ENCODE measurements at places on chromosomes 6 and 20.

- DNase-seq = no peak
Measured at GRCh38 chr6:16043171-16044135, 85.4 kb upstream of the MYLIP start.

- DNase-seq = no peak
Measured at GRCh38 chr20:11076434-11077105, 402.8 kb upstream of the JAG1 start.

- DNase-seq = no peak
Measured at GRCh38 chr20:59103573-59103972, 60.0 kb upstream of the ZNF831 start.

DNA sequence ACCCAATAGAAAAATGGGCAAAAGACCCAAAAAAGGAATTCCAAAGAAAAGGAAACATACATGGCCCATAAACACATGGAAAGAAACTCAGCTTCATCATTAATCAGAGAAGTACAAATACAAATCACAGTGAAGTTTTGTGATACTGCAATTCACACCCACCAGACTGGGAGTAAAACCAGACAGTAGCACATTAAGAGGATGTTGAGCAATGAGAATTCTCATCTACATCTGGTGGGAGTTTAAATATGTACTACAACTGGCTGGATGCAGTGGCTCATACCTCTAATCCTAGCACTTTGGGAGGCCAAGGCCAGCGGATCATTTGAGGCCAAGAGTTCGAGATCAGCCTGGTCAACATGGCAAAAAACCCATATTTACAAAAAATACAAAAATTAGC lies 125.7 kb upstream of the PHACTR1 start:
- no peak for DNase-seq

- DNase-seq = no peak
Measured at GRCh38 chr20:61014491-61014890, 237.6 kb upstream of the CDH4 start.

GRCh38 chr6:75770844-75771243 lies 21.8 kb downstream of the MYO6 start:
- DNase-seq = no peak

DNA sequence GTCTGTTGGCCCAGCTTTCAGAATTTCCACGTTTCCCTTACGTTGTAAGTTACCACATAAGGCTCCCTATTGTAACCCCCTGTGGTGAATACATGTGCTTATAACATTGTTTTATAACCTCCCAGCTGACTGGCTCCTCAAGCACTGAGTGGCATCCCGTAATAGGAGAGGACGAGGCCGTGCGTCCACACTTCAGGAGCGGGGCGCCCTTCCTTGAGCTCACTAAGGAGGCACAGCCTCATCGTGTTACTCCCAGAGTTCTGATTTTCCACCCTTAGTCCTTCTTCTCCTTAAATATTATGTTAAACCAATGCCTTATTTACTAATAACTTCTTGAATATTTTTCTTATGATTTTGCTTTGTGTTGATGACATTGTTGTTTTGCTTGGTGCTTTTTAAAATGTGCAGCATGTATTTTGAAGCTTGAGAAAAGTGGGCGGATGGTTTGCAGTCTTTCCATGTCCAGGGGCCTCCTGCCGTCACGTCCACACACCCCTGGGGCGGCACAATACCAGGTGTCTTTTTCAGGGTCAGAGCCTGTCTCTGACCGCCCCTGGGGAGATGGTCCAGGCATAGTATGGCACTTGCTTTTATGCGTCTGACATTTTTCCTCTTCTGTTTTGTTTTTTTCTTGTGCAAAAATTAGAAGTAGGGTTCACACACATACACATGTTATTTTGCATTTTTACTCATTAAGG lies 181.8 kb downstream of the DLL1 start:
- DNase-seq = no peak

DNA sequence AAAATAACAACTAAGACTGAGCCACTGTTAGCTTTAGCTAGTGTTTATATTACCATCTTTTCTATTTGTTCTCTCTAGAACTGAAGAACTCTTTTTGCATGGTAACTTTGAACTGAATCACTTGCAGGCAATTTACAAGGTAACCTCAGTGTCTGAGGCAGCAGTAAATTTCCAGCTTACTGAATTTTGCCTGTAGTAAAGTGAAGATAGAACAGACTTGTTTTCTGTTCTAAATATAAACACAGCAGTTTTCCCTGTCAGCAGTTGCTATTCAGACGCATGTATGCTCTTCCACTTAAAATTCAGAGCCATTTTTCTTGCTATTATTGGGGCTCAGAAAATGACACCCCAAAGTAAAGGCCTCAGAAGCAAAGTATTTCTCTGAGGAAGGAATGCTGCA lies 974.0 kb upstream of the GJE1 start:
- no peak for DNase-seq

Data from neuronal stem cell (in vitro differentiated cells).